ENCODE measurements at places on chromosomes 5 and 9.
A peak's percentile ranks its signal among the peaks of the same experiment; 100 is the strongest.

DNA sequence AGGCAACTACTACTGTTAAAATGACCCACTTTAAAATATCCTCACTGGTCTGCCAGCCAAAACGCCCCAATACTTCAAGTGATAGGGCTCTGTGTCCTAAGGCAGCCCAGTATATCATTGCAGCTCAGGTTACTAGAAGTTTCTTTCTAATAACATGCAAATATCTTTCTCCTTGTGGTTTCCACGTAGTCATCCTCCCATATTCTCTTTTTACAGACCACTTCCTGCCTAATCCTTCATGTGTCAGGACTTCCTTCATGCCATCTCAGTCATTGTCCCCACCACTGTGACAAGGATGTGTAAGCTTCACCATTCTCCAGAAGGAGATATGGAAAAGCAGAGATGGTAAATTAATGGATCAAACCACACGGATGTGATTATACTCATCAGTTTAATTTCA is 813.7 kb downstream of the MAT2B start:
- no peak for DNase-seq

GRCh38 chr9:106405871-106406435 is 457.0 kb upstream of the ZNF462 start:
- DNase-seq, result no peak

DNA sequence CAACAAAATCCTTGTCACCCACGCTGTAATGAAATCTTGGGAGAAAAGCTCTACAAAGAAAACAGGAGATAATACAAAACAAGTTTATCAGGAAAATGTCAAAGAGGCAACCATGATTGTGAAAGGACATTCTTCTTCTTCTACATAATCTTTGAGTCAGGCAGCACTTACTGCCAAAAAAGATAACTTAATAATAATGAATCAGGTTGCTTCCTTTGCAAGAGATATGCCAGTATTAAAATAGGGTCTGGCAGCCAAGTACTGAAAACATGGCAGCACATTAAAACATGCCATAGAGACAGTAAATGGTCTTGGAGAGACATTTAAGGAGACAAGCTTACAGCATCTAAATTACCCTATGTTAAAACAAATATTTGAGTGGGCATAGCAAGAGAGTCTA is 1573.4 kb downstream of the EFNA5 start:
- DNase-seq, result peak; percentile 8

DNA sequence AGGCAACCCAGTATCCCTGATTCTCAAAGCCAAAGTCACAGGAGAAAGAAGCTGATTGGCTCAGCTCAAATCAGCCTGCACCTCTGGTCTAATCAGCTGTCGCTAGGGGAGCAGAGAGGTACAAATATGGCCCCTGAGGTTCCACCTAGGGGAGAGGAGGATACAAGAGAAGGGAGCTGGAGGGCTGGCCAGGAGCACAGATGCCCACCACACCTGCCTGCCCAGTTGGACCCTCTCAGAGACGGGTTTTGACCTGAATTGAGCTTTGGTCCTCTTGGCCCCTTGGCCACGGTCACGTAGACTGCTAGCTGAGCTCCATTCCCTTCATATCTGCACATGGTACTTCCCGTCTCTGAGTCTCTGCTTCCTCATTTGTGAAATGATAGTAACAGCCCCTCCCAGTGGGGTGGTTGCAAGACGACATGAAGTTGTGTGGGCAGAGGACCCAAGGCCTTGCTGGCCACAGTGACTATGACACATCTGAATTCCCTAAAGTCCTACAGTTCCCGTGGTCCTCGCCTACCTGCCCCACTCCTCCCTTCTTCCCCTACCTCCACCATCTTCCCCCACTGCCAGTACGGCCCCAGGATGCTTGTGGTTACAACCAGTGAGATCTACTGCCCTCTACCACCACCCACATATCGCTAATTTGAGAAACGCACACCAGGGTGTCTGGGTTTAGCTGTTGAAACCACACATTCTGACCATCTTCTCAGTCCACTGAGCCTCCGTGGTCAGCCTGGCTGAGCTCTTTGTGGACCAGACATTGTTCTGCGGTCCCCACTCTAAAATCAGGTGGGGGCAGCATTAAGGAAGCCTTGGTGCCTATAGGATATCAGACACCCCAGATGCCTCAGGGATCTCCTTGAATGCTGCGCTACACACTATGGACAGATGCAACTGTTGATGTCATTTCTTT is 60.3 kb upstream of the NEK6 start:
- DNase-seq, result no peak

GRCh38 chr5:125006011-125006685 is 259.7 kb upstream of the ZNF608 start:
- peak; percentile 77 for DNase-seq

- no peak for DNase-seq
Measured at GRCh38 chr9:83440641-83441040, 97.6 kb downstream of the FRMD3 start.

- peak; percentile 53 for DNase-seq
Measured at GRCh38 chr5:102874054-102874453, 118.9 kb downstream of the PAM start.

- DNase-seq, result no peak
Measured at GRCh38 chr5:159223469-159223868, 14.1 kb upstream of the RNF145 start.

DNA sequence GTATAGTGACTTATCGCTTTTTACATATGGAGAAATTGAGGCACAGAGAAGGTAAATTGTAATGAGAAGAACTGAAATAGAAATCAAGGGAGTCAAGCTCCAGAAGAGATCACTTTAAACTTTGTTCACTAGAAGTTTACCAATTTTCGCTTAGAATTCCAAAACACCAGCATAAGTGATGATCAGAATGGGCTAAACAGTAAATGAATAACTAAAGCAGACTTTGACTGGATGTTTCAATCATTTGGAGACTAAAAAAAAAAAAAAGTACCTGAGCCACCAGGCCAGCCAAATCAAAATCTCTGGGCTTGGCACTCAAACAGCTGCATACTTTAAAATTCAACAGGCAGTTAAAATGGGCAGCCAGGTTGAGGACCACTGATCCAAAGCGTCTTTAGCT is 38.2 kb upstream of the FYB1 start:
- DNase-seq, result no peak

- no peak for DNase-seq
Measured at GRCh38 chr9:75695921-75696320, 194.6 kb upstream of the PCSK5 start.

DNA sequence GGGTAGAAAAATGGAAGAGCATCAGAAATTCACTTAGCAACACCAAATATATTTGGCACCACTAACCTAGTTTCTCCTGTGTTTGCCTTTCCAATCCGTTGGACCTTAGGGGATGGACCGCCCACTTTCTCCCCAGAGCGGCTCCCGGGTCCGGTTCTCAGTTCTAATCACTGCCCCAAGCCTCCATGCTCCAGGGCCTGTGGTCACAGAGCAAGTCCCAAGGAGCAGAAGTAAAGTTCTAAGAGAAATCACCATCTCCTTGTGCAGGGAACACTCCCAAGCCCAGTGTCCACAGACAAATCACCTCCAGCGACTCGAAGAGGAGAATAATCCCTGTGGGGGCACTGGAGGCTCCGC is 728 bp upstream of the SLC1A1 start:
- DNase-seq, result peak; percentile 14

GRCh38 chr5:135980620-135981019 is 25.8 kb upstream of the LECT2 start:
- DNase-seq, result no peak

DNA sequence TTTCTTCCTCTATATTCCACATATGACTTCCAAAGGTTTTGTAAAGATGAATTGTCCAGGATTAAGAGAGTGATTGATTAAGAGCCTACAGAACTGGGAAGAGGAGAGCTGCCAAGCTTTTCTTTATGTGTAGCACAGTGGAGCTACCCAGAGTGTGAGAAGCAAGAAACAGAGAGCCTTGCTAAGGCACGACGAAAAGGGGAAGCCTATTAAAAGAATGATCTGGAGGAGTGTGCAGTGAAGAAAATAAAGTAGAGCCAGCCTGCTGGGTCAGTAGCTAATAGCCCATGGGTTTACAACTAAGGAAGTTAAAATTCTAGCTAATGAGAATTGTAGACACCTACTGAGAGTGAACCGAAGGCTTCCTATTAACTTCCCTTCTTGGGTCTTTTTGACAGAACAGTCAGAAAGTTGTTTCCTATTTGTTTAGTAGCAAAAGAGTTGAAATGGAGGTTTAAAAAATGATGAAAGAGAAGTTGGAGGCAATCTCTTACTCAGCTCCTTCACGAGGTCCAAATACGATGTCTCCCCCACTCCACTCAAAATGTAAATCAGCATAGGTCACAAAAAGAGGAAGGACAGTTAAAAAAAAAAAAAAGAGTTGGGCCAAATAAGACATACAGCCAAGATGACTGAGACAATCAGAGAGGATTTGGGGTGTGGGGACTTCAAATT is 957 bp upstream of the PRR16 start:
- DNase-seq, result no peak
